ENCODE measurements at places on chromosomes 2 and 18.

- DNase-seq: no peak
These were observed 12.7 kb downstream of the INPP1 start for GRCh38 chr2:190355968-190356644.

GRCh38 chr2:150127995-150128394 is 359.5 kb downstream of the RND3 start:
- no peak for DNase-seq

DNA sequence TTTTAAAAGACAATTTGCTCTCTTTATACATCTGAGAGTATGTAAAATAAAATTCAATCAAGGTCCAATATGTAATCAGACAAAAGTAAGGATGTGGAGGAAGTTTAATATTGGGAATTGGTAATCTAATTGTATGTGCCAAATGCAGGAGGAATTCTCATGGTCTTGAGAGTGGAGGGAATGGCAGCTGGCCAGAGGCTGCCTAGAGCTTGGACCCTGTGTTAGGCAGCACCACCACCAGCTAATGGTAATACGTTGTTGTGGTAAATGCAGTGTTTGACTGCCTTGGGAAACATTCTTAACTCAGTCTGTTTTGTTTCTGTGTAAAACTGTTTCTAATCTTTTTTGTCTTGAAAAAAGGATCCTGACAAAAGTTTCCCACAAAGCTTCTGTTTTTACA is 30.0 kb downstream of the GALNT1 start:
- DNase-seq: no peak

DNA sequence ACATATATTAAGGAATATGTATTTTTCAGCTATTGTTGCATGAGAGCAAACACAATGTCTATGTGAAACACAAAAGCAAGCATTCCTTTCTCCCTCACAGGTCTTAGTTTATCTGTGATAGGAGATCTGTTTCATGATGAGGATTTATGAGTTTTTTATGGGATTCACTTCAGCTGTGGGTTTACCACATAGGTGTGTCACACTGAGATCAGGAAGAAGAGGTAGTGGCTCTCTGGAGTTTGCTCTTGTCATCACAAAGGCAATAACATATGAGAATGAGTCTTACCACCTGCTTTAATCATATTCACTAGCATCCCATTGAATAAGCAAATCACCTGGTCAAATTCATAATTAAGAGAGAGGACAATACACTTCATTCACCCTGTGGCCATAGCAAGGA is 960.3 kb upstream of the SLC39A10 start:
- DNase-seq: no peak
